Stimulated activated CD4-positive, alpha-beta T cell treated with anti-CD3 and anti-CD28 coated beads, TNF-alpha, amount 100 ng/mL, for 24 hours (primary cell): ENCODE measurements at places on chromosomes 2 and 18.

DNA sequence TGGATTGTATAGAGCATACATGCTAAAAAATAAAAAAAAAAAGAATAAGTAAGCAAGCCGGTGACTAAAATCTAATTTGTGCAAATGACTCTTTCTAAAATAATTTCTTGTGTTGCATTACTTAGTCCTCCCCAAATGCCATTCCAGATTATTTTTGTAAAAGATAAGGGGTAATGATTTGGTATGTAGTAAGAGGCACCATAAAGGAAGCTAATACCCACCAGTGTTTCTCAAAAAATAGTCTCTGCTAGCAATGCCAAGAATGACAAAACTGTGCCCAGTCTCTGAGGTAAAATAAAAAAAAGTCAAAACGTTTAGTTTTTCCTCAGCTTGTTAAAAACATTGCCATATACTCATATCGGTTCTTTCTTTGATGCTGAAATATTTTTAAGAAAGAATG lies 2.7 kb downstream of the METTL5 start:
- no peak for DNase-seq

- DNase-seq, result no peak
Observed at GRCh38 chr2:102050854-102051391, 59.2 kb downstream of the IL1R2 start.

DNA sequence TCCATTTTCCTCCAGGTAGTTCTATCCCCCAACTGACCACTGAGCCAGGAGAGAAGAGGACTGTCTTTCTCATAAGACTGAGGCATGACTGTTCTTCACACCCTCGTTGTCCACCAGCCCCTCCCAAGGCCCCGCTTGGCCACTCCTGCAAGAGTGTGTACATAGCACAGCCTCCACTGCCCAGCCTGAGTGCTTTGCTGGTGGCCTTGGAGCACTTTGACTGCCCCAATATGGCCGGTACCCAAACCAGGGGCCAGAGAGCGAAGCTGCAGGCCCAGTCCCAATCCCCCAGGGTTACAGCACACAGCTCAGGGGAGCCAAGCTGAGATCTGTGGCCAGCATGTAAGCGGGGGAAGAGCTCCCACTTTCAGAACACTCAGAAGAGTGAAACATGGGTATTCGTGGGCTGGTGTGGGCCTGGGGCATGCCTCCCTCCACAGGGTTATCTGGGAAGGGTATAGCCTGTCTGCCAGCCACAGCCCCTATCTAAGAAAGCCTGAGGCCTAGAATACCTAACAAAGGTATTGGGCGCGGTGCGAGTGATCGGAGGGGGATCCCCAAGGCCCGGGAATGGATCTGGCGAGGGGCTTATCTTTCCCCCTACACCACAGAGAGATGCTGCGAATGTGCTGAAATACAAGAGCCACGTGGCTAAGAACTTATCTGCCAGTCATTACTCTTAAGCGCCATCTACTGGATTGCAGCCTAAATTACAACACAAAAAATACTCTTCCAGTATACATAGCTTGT lies 163.8 kb downstream of the WDPCP start:
- DNase-seq, result no peak

DNA sequence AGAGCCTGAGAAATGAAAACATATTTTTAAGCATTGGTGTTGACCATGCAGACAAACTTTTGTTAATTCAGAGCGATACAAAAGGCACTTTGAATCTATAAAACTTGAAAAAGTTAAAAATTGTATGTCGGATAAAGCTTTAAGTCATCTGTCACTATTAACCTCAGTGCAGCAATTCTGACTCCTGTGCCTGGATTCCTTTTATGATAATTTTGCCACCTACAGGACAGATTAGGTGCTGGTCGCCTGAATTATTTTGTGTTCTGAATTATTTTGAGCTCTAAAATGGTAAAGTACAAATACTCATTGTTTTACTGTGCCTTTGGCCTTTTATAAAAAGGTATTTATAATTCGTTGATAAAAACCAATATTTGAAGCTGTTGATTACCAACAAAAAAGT lies 19.4 kb upstream of the RNF138 start:
- no peak for DNase-seq

- DNase-seq, result no peak
Observed at GRCh38 chr18:29041976-29042375, 865.0 kb upstream of the CDH2 start.

GRCh38 chr2:58291726-58292438 lies 50.8 kb upstream of the FANCL start:
- DNase-seq, result no peak

DNA sequence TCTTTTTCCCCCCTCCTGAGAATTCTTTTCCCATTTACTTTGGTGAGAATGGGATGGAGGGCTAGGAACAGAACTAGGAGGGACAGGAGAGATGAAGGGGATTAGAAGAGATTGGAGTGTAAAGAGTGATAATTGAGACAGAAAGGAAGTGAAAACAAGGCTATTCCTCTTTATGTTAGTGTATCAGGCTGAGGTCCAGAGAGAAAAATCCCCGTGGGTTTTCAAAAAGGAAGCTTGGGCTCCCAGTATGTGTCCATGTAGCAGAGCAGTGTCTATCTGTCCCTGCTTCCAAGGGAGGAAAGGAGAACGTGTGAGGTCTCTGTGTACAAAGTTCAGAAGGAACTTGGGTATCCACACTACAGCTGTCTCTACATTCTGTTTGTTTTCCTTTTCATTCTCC lies 59.9 kb upstream of the KCNE4 start:
- no peak for DNase-seq

DNA sequence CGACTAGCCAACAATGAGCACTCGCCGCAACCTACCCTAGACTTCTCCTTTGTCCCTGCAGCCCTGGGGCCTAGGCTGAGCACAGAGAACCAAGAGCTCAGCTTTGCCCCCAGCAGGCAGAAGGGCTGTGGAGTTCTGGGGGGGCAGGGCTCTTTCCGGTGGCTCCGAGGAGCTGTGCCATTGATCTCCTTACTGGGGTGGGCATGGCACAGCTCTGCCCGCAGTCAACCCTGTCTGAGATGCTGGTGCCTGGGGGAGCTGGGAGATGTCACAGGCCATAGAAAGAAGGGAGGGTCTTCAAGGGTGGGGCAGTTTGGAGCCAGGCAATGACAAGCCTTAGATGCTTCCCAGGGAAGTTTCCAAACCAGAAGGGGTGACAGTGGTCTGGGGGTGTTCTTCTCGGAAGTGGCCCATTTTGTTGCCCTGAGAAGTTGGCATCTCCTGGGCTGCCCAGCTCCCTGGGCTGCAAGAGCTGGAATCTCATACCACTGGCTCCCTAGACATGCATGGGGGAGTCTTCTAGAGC lies 14.1 kb upstream of the GPR55 start:
- no peak for DNase-seq

GRCh38 chr2:185633621-185634020 lies 105.0 kb upstream of the FSIP2 start:
- no peak for DNase-seq
